ENCODE measurements at places on chromosomes 5 and 9.

DNA sequence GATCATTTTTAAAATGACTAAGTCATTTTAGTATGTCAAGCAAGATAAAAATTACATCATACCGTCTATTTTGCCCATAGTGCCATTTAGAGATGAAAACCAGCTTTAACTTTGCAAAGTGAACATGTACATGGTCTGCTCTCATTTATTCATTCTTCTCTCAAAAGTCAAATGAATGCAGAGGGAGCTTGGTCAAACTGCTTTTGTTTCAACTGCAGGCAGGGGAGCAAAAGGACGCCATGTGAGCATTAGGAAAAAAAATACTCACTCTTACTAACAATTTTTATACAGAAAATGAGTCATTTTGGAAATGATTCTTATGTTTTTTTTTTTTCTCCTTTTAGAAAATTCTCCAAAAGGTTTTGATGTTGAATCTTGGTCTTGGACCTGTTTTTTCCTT lies 15.7 kb downstream of the SCGB3A1 start:
- no peak for DNase-seq

DNA sequence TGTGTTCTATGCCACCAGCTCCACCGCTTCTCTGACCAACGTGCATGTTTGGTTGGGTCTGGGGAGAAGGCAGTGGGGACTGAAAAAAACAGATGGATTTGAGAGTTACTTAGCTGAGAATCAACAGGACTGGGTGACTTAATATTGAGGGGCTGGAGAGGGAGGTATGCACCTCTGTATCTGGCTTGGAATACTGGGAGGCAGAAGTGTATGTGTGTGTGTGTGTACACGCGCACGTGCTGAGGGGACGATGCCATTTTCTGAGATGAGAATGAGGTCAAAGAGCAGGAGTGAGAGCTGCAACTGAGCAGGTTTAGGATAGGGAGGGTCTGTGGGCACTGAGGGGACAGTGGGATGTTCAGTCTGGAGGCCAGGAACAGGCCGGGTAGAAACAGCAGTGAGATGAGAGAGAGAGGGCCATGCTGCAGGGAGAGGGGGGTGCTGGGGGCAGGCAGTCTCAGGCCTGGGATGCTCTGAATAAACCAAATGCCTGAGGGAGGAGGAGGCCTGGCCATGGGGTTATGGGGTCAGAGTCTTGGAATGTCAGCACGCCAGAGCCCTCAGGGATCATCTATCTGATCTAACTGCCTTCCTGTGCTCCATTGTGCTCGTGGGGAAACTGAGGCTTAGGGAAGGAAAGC lies 14.0 kb downstream of the PDGFRB start:
- no peak for DNase-seq

DNA sequence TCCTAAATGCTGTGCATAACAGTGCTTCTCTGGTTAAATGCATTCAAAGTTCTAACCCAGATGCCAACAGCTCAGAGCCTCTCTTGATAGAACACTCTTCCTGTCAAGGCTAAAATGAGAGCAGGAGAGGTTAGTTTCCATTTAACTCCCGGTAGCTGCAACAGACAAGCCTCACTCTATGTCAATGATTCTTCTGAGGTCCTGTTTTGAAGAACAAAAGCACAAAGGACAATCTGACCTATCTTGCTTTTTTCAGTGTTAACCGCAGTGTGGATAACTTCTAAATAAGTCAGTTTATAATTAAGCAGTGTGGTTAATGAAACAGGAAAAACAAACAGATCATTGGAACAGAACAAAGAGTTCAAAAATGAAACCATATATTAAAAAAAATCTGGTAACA lies 80.7 kb downstream of the ANKRD55 start:
- DNase-seq: no peak

- peak; percentile 28 for DNase-seq
Measured at GRCh38 chr5:34022121-34022705, 14.4 kb upstream of the AMACR start.

DNA sequence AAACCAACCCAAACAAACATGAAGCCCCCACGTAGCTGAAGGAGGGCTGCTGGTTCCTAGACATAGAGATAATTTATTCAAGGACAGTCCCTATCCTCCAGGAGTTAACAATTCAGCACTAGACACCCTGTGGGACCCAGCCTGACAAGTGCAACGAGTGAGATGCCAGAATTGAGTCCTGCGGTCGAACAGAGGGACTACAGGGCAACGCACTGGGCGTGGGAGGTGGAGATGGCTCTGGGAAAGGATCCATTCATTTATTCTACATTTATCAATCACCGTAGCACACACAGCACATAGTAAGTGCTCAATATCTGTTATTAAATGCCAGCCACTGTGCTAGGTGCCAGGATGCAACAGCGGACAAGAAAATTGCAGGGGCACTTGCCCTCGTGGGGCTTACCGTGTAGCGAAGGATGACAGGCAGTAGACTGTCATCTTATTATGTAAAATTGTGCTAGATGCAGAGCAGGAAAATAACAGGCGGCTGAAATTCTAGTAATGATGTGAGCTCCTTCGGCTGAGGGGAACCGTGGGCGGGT lies 855 bp upstream of the ARHGAP26 start:
- DNase-seq: no peak

GRCh38 chr9:86671018-86671417 lies 276.3 kb downstream of the GAS1 start:
- DNase-seq: no peak

DNA sequence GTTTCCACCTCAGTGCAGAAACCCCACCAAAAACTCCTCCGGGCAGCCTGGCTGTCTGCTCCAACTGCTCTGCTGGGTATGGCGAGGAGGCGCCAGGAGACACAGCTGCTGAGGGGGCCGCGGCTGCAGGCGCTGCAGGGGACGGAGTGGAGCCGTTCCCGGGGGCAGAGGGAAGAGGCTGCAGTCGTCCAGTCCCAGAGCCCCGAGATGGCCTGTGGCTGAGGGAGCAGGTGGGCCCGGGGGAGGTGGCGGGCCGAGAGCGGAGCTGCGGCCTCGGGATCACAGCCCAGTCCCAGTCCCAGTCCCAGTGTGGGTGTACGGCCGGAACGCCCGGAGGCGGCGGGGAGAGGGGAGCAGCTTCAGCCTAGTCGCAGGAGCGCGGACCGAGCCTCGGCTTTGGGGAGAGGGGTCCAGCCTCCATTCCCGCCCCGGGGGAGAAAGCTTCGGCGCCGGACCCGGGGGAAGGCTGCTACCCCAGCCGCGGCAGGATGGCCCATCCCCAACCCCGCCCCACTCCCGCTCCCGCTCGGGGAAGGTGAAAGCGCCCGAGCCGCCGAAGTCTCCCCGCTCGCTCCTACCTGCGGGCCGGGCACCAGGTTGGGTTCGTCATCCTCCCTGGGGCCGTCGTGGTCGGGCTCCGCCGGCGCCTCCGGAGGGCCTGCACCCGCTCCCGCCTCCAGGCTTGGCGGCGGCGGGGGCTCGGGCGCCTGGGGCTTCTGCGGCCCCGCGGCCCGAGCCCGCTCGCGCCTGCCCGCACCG lies 513 bp downstream of the FAM193B start:
- DNase-seq: peak; percentile 39

- no peak for DNase-seq
Measured at GRCh38 chr9:33785914-33786313, 9.4 kb upstream of the PRSS3 start.

DNA sequence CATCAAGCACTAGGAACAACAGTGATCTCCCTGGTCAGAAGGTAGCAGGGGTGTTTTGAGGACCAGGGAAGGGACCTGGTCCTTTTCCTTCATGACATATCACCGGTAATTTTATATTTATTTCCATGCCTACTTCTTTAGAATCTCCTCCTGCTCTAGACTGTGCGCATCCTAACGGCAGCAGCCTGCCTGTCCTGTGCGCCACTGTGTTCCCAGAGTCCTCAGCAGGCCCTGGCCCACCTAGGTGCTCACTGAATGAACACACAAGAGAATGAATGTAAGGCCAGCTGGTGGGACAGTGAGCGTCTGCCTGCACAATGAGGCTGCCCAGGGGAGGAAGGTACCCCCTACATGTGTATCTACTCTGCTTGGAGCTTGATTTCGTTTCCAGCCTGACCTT lies 51.5 kb downstream of the C5orf15 start:
- no peak for DNase-seq

DNA sequence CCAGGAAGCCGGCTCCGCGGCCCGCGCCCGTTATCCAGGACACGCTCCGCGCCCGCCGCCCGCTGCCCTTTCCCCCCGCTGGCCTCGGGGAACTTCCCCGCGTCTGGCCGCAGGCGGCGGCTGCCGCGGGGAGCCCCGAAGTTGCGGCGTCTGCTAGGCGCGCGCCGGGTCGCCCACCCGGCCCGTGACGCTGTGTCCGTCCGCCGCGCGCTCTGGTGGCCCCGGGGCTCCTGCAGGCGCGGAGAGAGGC lies 621 bp upstream of the GCNT4 start:
- no peak for DNase-seq

DNA sequence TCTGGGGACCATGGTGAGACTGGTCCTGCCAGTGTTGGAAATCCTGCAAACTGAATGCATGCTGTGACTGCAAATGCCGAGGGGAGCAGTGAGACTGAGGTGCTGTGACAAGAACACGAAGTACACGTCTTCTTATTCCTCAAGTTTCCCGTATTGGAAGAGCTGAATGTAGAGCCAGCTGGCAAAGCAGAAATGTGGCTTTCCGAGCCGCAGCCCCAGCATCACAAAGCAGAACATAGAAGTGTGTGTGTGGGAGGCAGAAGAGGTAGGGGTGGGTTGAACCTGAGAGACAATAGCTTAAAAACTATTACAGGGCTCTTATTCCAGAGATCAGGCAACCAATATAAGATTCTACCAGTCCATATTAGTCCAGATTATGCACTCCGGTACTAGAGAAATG lies 98.8 kb downstream of the CARTPT start:
- DNase-seq: no peak

GRCh38 chr5:59040804-59041201 lies 457.9 kb downstream of the RAB3C start:
- DNase-seq: no peak

DNA sequence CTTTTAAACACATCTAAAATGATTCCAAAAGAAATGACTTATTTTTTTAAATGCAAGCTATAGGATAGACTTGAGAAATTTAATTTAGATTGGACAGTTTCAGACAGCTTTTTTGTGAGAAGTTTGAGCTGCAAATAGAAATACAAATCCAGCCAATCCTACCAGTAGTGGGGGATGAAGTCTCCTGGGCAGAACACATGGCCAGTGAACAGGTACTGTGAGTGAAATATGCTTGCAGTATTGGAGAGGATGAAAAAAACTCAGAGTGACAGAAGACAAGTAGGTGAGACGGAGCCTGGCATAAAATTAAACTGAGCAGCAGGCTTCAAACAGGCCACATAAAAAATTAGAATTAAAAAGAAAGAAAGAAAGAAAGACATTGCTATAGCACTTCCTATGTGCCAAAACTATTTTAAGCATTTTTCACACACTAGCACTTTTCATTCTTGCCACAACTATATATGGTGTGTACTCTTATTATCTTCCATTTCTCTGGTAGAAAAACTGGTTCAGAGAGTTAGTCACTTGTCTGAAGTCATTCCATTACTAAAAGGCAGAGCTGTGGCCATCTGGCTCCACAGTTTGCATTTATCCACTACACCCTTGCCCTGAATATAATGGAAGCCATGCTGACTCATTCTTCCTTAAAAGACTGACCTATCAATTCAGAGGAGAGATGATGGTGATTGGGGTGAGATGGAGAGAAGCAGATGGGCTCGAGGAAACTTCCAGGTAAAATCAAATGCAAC lies 310.2 kb upstream of the CTNND2 start:
- DNase-seq: no peak

DNA sequence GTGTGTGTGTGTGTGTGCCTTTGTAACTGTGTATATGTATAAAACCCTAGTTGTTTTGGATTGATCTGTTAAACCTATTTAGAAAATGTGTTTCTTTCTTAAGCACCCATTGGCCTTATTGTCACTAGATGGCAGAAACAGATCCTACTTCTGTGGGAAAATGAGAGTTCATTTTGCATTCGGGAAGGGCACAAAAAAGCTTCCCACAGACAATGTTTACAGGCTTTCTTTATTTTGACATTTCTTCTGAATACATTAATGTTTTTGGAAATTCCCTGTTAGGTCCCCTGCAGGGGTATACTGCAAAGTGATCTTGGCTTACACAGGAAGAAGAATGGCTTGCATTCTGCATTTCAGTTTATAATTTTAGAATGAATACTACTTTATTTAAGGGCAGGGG lies 481.8 kb upstream of the ARRDC3 start:
- no peak for DNase-seq

- no peak for DNase-seq
Measured at GRCh38 chr5:173493040-173493439, 123.4 kb downstream of the BOD1 start.

DNA sequence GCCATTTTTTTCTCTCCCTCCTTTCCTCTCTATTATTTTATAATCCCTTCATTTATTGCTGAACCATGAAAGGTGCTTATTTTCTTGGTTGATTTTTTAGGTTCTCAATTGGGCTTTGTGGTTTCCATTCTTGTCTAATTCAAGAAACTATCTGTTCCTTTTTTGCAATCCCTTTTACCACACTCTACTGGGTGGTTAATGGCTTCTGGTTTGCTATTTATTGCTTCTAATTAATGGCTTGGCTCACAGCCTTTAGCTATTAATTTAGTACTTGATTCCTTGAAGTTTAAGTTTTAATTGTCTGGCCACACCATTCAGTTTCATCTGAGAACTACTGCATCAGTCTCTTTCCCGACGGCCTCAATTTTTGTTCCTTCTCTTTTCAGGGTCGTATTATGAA lies 5.6 kb downstream of the FRRS1L start:
- no peak for DNase-seq

DNA sequence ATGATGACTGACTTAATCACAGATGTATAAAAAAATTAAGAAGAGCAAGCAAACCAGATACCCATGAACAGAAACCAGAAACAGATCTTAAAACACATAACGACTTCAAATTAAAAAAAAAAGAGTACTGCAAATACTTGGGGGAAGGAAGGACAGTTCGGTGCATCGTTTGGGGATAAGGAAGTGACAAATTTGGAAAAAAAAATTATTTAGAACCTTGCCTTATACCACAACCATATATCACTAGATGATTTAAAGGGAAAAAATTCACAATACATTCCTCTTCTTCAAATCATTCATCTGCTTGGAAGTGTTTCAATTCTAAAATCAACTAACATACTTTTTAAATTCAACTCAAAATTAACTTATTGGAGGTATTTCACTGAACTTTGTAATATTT lies 1038.6 kb upstream of the DMAC1 start:
- no peak for DNase-seq

- DNase-seq: no peak
Measured at GRCh38 chr5:151683986-151684588, 2.6 kb downstream of the SPARC start.

DNA sequence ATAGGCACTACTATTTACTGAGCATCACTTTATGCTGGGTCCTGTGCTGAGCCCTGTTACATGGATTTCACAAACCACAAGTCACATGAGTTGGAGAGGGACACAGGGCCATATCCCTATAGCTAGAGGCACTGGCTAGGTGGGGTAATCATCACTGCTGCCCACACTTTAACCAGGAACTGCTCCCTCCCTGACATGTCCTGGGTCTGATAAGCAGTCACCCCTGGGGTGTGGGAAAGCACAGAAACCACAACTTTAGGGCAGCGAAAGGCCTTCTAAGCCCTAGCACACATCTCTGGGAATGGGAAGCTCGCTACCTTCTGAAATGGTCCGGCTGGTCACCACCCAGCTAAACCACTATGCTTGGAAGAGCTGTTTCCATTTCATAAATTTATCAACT lies 15.0 kb downstream of the TBC1D2 start:
- no peak for DNase-seq
